ENCODE measurements at places on chromosomes 4 and X. TPM values are rescaled to one million over a fixed set of nuclear protein-coding genes. Genes with fewer than 3 reads are reported as not detected.

Gene PAGE4
- polyA plus RNA-seq = 0.48 TPM

- DNase-seq = no peak
These were observed 2.4 kb upstream of the L1CAM start for GRCh38 chrX:153888344-153888743.

DNA sequence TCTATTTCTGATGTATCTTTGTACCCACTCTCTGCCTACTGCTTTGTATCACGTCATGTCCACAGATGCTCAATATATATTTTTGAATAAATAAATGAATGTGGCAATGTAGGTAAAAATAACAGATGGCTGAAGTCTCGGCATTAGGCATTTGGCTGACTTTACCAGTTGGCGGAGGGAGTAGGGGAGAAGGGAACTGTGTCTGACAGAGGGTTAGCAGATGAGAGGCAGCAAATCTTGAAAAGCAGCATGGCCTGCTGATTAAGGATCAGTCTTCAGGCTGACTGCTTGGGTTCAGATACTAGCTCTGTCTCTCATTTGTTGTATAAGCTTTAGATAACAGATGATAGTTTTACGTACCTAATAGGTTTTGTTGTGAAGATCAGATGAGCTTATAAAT, 31.9 kb upstream of the RASGEF1B start:
- DNase-seq = no peak

GRCh38 chrX:68936608-68937007, 107.8 kb downstream of the EFNB1 start:
- DNase-seq = no peak

- no peak for DNase-seq
These were observed 36.5 kb downstream of the SUPT20HL2 start for GRCh38 chrX:24277405-24277804.

DNA sequence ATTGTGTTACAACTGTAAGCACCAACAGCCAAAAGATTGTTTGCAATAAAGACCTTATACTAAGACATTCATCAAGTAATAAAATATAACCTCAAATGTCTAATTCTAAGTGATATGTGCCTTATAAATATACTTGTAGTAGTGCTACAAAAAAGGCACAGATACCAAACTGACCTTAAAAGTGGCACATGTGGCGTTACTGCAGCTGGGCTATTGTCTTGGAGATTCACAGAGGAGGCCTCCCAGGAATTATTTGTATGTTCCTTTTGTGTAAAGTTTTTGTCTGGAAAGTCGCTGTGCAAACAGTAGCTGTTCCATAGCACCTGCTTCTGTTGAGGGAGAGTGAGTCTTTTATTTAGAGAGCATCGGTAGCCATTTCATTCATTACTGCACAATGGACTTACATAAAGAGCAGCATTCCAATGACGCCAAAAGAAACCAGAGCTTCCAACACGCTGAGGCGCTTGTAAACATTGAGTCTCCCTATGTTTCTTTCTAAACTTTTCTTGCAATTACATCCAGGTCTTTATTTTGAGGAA, 143.7 kb downstream of the RPA4 start:
- no peak for DNase-seq

- no peak for DNase-seq
These were observed 85.5 kb downstream of the STARD8 start for GRCh38 chrX:68732906-68733493.

GRCh38 chrX:41085512-41085877, 250 bp downstream of the USP9X start:
- DNase-seq = no peak

DNA sequence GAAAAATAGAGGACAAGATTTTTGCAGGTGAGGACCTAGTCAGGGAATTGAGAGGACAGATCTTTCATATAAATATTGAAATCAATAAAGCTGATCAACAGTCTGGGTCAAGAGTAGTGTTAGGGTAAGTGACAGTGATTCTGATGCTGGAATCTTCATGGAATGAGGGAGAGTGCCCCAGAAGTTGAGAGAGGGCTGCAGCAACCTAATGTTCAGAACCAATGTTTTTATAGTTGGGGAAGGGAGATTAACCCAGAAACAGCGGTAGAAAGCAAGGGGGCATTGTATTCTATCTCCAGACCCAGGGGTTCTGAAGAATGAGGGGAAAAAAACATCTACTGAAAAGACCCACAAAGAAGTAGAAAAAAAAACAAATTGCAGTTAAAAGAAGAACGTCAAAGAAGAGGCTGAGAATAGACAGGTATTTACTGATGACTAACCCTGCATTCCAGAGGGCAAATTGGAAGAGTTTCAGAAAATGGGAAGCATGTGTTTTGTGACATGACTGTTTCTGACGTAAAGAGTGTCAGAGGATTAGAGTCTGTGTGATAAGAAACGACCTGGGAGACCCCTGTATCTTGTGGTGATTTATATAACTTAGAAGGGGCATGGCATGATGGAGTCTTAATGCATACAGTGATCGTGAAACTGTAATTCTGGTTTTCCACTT, 819.6 kb upstream of the EPHA5 start:
- no peak for DNase-seq

DNA sequence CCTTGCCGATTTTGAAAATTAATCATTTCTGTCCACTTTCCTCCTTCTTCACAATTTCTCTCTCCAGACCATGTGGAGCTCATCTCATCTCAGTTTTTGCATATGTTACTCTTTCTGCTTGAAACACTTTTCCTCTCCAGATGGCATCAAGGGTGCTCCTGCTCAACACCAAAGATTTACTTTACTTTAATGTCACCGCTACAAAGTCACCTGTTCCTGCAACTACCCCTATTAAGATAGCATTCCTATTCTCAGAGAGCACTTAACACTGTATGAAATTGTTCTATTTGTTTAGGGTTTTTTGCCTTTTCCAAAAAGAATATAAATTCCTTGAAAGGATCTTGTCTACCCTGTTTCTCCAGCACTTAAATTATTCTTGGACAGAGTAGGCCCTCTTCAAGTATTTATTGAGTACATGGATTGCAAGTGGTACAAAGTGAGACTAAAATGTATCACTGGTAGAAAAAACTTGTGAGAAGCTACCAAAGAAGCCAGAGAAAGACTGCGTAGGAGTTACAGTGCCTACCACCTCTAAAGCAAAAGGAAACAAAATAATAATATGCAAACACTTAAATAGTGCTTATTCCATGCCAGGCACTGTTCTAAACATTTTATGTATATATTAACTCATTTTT, 1.1 kb upstream of the EXOSC9 start:
- no peak for DNase-seq

DNA sequence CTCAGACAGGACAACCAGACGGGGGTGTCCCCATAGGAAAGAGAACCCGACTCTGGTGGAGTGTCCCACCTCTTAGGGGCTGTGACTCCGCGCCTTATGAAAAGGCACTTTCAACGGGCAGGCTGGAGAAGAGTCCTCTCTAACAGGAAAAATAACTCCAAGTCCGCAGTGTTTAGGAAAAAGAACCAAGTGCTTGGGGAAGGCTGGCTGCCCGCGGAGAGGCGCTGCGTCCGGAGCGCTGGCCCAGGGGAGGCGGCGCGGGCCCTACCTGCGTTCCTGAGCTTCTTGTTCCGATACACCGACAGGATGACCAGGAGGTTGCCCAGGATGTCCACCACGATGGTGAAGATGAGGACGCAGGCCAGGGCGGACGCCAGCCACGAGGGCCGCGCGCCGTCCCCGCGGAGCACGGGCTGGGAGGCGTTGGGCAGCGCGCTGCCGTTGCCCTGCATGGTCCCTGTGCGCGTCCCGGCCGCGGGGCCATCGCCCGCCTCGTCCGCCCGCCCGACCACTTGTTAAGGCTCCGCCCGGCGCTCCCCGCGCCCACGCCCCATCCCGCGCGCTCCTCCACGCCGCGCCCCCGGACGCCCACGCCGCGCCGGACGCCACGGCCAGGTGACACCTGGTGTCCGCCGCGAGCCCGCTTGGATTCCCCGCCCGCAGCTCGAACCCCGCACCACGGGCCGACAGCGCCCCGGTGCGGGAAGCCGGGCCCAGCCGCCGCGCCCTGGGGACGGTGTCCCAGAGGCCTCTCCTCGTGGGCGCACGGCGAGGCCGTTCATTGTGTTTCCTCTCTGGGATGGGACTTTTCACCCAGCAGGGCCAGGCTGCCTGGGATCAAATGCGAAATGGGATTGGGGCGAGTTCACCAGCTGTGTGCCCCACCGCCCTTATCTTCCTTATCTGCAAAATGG, at the start of gene MTNR1A:
Gene MTNR1A (minus strand): TSS at position 654 of the 914 bp plus-strand sequence. CDS start 202 bp downstream, at position 452.
- no peak for DNase-seq

DNA sequence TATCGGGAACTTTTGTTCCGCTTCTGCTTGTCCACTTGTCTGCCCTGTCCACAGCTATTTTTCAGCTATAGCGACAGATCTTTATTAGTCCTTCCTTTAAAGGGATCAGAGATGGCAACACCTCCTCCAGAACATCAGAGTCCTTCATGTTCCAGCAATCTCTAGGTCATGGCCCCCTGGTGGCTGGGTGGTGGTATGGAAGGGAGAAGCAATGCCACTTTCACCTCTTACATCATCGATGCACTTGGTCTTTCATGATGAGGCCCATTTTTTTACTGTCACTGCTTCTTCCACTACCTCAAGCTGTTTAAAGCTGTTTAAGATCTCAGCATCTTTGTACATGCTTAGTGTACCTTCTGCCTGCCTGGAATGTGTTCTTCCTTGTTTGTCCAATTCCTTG, 106.7 kb downstream of the ARHGAP6 start:
- DNase-seq = no peak

- no peak for DNase-seq
These were observed 22.0 kb downstream of the DYNLT3 start for GRCh38 chrX:37825215-37825842.

DNA sequence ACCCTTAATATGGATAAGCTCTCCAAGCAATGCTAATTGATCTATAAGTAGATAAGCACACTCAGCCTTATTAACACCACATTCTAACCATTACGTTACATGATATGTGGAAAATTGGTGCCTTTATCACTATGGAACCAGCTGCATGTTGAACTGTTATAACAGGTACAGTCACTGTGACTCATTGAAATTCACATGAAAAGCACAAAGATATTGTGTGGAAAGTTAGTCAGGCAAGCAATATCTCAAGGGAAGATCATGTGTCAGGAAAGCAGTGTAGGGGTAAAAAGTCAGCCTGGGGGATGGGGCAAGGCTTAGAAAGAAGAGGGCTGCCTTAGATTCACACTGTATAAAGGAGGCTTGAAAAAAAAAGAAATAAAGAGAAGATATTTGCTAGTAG, 313.7 kb upstream of the SMIM31 start:
- no peak for DNase-seq
